Right cardiac atrium (tissue), 5 donors: ENCODE measurements at places on chromosomes 7 and 10. TPM values are rescaled to one million over a fixed set of nuclear protein-coding genes. Genes with fewer than 3 reads are reported as not detected.
A peak's percentile ranks its signal among the peaks of the same experiment; 100 is the strongest.

DNA sequence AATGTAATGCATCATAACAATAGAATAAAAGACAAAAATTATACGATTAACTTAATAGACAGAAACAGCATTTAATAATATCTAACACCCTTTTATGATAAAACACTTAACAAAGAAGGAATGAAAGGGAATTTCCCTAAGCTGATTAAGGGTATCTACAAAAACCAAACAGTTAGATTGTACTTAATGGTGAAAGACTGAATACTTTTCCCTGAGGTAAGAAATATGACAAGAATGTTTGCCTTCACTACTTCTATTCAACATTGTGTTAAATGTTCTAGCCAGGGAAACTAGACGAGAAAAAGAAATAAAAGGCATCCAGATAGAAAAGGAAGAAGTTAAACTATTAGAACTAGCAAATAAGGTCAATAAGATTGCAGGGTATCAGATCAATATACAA is 276.9 kb downstream of the BAMBI start:
- DNase-seq = no peak

- no peak for DNase-seq
Measured at GRCh38 chr10:77932016-77932715, 5.6 kb upstream of the DLG5 start.

DNA sequence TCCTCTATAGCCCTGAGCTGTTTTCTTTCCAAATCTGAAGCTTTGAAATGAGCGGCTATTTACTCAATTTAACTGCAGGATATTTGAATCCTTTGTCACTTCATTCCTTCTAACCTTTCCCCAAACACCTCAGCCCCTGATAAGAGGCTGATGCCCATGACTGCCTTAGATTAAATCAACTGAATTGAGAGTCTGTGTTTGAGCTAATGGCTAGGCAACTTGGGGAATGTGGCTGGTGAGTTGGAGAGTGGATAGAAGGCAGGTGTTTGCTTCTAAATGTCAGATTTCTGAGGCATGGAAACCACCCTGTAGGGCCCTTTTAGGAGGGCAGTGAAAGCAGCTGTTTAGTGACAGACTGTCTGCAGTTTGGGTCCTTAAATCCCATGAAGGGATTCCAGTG is 759.9 kb downstream of the LRMDA start:
- no peak for DNase-seq

- DNase-seq = no peak
Measured at GRCh38 chr10:111475720-111476119, 398.9 kb downstream of the ADRA2A start.

DNA sequence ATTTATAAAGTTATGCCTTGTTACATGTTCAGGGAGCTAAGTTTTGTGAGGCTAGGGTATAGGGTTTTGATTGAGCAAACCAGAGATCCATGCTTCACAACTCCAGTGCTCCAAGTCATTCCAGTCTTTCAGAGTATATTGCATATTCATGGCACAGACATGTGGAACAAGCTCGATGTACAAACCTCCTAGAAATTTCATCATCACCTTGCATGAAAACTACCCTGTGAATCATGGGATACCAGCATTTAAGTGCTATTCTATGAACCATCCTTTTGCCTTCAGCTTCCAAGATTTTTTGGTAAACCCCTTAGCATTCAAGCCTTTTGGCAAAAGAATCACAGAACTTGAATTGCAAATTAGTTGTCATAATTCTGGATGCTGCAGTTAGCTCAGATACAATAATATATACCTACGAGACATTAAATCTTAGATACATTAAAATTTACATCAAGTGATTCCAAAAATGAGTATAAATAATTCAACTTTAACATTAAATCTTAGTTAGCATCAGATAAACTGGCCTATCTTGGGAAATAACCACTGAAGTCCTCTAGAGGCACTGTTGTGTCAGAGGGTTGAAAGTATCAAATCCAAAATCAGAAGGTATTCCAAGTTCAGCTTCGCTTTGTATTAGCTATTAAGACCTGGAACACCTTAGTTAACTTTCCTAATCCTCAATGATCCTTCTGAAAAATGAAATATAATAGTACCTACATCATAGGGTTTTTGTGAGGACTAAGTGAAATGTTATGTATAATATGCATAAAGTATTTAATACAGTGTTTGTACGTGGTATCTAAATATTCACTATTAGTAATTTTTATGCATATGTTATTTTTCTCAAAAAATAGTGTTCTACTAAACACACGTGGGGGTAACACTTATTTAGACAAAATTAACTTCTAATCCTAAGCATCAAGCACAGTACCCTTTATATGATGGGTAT is 55.5 kb upstream of the CABCOCO1 start:
- no peak for DNase-seq

DNA sequence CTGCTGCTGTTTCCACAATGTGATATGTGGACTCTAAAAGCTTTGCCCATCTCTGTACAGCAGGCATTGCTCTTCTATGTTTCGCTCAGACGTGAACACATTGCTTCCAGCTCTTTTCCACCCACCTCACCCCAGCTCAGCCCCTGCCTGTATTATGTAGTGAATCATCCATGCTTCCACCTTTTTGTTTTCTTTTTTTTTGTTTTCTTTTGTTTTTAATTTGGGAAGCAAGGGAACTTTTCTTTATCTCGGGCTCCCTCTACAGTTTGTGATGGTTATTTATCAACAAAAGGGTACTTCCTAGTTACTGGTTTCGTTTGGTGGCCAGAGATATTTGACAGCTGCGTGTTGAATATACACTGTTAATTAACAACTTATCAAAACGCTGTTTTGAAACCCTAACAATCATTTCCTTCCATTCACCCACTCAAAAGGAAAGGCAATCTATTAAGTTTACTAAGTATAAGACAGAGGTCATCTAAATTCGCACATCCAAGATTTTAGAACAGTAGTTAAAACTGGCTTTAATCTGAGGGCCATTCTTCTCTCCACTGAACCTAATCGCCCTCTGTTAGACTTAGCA is 127.9 kb upstream of the STK17A start:
- DNase-seq = no peak

GRCh38 chr7:886626-887487 is 10.5 kb downstream of the GET4 start:
- DNase-seq = peak; percentile 87

- no peak for DNase-seq
Measured at GRCh38 chr10:131743190-131744151, 157.3 kb upstream of the PPP2R2D start.

DNA sequence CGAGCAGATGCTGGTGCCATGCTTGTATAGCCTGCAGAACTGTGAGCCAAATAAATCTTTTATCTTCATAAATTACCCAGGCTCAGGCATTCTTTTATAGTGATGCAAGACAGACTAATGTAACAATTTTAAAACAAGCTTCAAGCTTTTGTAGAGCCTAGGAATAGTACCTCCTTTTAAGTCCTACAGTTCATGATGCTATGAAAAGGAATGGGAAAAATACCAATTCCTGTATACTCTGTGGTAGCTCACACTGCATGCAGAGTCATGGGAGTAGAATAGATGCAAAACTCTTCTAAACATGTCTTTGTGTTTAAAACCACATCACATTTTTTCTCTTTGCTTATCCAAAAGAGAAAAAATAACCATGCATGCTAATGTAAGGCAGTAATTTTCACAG is 66.6 kb upstream of the WNT16 start:
- DNase-seq = no peak

GRCh38 chr10:16891375-16892313 is 74.4 kb upstream of the RSU1 start:
- peak; percentile 70 for DNase-seq

DNA sequence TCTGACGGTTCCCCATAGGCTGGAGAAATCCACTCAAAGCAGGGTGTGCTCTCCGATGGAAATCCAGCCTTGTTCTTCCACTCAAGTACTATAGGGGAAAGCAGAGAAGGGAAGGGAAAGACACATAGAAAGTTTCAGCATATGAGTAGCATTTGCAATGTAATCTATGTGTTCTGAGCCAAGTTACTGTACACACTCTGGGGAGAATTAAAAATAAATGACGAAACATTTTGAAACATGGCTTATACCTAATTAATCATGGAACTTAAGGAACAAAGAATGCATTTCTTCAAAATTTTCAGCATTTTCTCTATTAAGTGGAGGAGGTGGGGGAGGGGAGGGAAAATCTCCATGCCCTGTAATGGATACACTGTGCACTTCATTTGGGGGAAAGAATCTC is 198.1 kb upstream of the HABP2 start:
- no peak for DNase-seq

- DNase-seq = peak; percentile 35
Measured at GRCh38 chr10:31399631-31400030, 80.6 kb downstream of the ZEB1 start.

DNA sequence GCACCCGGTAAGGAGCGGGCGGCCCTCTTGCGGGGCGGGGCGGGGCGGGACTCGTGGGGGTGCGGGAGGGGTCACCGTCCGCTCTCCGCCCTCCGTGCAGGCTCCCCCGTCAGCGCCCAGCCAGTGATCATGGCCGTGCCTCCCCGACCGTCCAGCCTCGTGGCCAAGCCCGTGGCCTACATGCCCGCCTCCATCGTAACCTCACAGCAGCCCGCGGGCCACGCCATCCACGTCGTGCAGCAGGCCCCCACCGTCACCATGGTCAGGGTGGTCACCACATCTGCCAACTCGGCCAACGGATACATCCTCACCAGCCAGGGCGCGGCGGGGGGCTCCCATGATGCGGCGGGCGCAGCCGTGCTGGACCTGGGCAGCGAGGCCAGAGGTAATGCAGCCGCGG is 16.2 kb upstream of the AP5Z1 start:
- no peak for DNase-seq

DNA sequence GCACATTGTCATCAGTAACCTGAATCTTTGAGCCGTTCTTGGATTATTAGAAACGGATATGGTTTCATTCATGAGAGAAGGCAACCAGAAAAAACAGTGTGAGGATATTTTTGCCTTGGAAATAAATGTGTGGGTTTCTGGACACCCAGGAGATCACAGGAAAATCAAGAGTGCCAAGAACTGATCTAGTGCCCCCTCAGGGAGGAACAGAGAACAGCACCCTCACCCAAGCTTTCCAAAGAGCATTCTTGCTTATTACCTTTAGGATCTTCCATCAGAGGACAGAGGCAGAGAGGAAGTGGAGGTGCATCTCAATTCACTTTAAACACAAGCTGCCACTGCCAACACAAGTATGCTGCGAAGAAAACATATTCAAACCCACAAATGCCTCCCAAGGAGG is 851.5 kb upstream of the COBL start:
- no peak for DNase-seq

DNA sequence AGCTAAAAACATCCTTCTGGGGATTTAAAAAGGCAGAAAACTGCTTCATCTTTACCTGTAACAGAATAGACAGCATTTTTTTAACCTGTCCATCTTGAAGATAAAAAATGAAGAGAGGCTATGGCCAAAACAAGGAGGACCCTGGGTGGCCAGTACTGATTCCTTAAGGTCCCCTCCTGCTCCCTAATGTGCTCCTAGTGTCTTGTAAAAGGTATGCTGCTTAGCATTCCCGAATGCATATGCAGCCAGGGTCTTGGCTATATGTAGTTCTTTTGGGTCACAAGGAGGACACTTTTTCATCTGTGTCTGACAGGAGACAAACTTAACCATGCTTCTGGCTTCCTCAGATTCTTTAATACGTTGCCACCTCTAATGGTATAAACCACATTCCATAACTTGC is 93.9 kb upstream of the SLC13A1 start:
- DNase-seq = no peak

DNA sequence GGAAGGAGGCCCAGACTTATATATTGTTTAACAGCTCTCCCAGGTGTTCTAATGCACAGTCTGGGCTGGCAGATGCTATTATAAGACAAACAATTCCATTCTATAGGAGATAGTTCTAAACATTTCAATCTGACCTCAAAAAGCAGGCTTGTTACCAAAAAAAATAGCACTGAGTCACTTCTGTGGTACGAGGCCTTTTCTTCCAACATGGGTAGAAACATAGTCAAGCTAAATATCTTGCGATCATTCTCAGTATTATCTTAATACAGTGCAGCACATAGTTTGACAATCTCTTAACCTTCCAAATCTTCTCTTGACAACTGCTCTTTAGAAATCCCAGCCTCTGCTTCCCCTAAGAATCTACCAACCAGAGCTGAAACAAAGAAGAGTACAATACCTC is 46.6 kb upstream of the MKX start:
- no peak for DNase-seq

- DNase-seq = no peak
Measured at GRCh38 chr7:122217125-122217524, 73.1 kb upstream of the AASS start.

GRCh38 chr10:48711830-48712229 is 27.2 kb downstream of the WDFY4 start:
- DNase-seq = no peak

DNA sequence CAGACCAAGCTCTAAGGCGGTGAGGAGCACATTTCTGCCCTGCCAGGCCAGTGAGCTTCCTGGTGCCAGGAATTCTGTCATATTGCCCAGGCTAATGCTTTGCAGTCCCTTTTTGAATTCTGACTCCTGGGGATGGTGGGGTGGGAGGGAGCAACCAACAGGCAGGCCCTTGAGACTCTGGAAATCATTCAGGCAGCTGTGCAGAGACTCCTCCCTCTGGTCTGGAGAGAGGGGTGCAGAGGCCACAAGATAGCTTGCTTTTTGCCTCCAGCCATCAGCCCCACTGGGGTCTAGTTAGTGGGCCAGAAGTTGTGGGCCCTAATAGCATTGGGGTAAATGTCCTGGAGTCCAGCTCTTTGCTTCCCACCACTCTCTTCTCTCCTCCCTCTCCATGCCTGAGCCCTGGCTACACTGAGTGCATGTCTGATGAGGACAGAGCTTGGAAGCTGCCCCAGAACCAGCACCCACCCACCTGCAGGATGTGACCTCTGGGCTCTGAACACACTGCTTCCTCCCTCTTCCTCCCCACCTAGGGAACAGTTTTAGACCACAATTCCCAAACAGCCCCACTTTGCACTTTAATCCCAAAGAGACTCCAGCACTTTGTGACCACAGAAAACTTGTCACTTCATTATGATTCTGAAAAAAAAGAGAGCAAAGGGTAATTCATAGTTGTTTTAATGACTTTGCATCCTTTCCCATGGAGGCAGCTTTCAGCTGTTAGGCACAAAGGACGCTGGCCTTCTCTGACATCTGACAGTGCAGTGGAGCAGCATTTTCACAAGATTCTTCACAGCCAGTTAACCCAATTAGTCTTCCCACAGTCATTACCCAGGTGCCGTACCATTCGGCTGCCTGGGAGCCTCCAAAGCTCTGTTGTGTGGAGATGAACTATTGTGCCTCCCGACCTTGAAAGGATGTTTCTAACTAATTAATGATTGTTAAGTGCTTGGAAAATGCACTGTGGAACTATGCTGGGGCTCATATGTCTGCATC is 262.5 kb downstream of the TRIL start:
- DNase-seq = no peak

- DNase-seq = no peak
Measured at GRCh38 chr10:51273574-51273973, 199.3 kb downstream of the PRKG1 start.

The GPER1 gene
- polyA plus RNA-seq = 3.6 TPM

The AUTS2 gene
- 7.0 TPM for polyA plus RNA-seq

The PLPP4 gene
- polyA plus RNA-seq = 0.09 TPM

The ARHGAP19 gene
- 2.4 TPM for polyA plus RNA-seq

The HOXA9 gene
- polyA plus RNA-seq = not detected

The VWA2 gene
- not detected for polyA plus RNA-seq

The CTTNBP2 gene
- 2.0 TPM for polyA plus RNA-seq
